SJSA1 (cell line): ENCODE measurements at places on chromosomes 1 and 21. TPM values are rescaled to one million over a fixed set of nuclear protein-coding genes. Genes with fewer than 3 reads are reported as not detected.

DNA sequence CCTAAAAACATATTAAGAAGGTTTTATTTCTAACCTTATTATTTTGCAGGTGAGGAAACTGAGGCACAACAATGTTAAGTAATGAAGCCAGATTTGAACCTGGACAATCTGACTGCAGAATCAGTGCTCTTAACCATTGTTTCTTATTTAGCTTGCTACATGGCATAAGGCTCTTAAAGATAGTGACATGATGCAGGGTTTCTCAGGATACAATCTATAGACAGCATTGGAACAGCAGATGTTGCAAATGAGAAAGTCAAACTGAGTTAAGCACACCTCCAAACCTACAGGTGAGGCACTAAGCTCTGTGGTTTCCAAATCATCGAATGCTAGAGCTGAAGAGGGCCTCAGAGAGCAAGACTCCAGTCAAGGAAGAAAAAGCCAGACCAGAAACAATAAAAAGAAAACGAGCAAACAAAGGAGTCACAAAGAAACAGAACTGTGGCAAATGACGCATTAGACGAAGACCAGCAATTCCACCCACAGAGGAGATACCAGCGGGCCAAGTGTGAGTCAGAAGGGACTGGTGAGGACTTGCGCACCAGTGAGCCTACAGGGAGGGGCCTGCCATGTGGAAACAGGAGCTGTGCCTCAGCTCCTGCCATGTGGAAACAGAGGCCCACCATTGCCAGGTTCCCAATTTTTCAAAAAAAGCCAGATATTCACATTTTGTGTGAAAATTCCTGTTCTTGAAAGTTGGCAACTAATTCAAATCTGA, 14.4 kb downstream of the CD58 start:
- DNase-seq: peak; percentile 86

- no peak for DNase-seq
Observed at GRCh38 chr21:26227130-26227529, 56.6 kb upstream of the APP start.

DNA sequence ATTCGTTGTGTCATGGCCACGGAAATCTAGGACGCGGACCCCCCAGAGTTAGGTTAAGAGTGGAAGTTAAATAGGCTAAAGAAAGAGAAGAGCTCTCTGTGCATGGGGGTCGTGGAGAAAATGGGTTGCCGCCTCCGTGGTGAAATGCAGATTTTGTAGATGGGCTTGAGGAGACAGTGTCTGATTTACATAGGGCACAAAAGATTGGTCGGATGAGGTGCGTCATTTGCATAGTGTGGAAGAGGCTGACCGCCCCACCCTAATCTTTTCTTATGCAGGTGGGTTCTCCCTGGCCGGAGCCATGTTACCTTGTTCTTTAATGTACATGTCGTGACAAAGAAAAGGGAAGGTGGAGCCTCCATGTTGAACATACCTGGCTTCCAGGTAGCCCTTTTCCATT, 14.3 kb upstream of the SLC5A9 start:
- no peak for DNase-seq

DNA sequence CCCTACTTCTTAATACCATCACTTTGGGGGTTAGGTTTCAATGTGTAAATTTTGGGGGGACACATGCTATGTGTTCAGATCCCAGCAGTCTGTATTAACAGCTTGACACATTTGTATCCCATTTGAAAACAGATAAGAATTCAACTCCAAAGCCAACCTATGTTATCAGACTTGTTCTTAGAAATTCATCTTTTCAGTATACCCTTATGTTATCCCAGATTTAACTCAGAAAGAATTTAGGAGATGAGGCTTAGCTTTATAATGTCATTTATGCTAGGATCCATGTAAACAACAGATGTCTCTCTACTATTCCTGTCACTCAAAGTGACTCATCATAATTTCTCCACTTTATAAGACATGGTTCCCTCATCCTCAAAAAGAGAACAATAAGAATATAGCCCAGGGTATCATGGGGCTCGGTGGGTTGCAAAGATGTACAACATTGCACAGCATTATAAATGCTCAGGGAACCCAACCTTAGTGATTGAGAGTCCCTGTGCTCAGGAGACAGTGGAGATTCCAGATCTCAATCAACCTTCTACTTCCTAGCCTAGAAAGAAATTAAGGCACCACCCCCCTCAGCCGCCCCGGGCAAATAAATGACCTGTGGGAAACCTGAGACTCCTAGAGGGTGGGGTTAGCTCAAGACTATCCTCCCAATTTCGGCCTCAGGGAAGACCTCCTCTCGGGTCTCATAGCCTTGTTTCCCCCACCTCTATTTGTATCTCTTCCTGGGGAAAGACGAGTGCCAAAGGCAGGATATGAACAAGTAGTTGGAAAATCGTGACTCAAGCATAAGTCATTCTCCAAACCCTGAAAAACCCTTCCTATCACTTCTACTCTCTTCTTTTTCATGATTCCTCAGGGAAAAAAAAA, 265.1 kb upstream of the CAMK1G start:
- DNase-seq: no peak

SMCP gene
- not detected in 2 replicates for total RNA-seq

RCSD1 gene
- total RNA-seq: 1.3 and 2.3 TPM in 2 replicates
